ENCODE measurements at places on chromosomes 3 and 15.

GRCh38 chr15:91967935-91968606, 114.6 kb downstream of the SLCO3A1 start:
- DNase-seq = no peak

GRCh38 chr15:75727851-75728715, 15.4 kb upstream of the CSPG4 start:
- peak; percentile 82 for DNase-seq

DNA sequence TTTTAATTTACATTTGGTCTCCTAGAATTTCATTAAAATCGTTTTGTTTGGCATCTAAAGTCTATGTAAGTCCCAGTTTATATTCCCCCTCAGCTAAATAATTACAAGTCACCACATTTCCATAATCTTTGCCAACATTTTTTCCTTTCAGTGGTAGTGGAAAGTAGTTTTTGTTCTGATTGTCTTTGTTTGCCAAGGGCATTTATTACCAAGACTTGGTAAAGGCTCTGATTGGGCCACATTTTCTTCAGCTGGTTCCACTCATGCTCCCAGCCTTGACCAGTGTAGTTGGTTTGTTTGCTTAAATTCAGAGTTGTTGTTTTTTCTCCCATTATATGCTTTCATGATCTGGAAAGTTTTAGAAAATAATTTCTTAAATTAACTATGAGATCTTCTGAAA, 153.4 kb upstream of the MME start:
- no peak for DNase-seq

DNA sequence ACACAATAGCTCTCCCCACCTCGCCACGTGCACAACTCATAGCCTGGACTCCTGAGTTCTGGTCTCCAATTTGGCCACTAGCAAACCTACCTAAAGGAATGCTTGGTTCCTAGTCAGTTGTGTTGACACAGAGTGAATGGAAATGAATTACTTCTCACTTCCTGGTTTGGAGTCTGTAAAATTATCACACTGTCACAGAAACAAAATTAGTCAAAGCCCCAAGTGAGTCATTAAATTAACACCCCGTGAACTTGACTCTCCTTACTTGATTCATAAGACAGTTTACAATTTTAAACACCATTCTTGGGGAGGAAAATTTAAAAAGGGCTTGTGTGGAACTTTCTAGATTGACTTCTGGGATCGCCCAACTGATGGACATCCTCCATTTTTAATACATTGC, 276.2 kb upstream of the CTNNB1 start:
- no peak for DNase-seq

- DNase-seq = no peak
These were observed 11.6 kb upstream of the TFRC start for GRCh38 chr3:196093317-196094111.

GRCh38 chr3:175270866-175271265, 411.7 kb downstream of the NAALADL2 start:
- DNase-seq = no peak

DNA sequence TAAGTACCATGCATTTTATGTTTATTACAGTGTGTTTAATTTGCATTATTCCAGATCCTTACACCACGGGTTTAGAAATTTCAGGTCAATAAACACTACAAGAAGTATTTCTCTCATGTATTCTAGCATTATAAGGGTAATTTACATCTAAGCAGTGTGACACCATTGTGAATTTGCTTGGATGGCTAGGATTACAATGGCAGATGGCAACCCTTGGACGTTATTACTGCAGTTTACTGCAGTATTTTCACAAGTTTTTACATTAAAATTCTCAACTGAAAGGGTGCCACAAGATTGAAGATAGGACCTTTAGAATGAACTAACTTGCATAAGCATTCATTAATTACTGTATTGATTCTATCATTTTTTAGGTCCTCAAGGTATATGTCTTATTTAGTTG, 538.8 kb downstream of the NLGN1 start:
- no peak for DNase-seq

DNA sequence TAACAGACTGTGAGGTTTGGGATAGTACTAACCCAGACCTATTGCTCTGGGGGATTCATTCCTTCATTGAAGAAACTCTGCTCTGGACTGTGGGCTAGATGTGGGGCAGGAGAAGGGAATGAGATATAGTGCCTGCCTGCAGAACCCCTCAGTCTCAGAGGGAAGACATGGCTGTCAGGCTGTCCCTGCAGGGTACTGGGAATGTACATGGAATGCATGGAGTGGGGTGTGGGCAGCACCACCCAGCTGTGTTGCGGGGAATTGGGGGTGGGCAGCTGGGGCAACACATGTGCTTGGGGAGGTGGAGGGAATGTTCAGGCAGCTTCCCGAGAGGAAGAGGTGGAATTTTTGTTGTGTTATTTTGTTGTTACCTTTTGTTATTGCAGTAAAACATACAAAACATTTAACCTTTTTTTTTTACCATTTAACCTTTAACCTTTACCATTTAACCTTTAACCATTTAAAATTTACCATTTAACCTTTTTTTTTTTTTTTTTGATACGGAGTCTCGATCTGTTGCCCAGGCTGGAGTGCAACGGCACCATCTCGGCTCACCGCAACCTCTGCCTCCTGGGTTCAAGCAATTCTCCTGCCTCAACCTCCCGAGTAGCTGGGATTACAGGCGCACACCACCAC, 7.3 kb downstream of the PAQR5 start:
- DNase-seq = no peak

- no peak for DNase-seq
These were observed 655.2 kb downstream of the RBMS3 start for GRCh38 chr3:29936054-29936453.

DNA sequence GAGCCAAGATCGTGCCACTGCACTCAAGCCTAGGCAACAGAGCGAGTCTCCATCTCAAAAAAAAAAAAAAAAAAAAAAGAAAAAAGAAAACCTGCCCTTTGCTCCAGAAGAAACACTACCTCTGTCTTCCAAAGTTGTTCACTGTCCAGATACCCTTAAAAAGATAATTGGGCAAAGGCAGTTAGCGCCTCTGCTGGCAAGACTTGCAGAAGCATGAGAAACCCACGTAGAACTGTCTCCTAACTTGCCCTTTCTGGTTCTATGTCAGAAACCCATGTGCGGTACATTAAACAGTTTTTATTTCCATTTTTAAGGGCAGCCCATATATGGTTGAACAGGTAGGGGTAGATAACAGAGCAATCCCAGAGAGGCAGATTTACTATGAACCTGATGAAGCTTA, 1026.4 kb downstream of the ROBO2 start:
- no peak for DNase-seq

DNA sequence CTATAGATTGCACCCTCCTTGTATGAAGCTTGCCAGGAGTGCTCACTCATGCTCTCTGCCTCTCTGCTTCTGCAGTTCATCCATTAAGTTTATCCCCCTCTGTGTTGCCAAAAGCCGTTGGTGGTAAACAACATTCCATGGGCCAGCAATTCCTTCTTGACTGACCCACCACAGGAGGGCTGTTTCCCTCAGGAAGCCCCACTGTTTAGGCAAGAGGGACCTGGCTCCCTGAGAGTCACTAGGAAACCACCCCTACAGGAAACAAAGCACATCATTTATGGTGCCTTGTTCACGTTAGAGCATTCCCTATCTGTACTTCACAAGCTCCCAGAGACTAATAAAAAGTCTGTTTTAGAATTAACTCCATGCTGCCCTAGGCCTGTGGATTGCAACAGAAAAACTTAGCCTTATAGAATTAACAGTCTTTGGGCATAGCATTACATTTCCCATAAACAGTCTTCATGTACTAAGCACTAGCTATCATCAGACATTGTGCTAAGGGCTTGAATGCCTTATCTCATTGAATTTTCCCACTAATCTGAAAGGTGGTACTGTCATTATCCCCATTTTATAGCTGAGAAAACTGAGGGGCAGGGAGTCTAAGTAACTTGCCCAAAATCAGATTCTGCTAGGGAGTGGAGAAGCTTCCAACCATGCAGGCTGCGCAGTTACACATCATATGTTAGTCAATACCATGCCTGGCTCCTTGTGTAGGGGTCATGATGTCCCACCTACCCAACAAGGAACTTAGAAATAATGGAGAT, 149.9 kb downstream of the SHQ1 start:
- DNase-seq = no peak

GRCh38 chr3:127680798-127681221, 8.1 kb downstream of the ABTB1 start:
- DNase-seq = no peak

GRCh38 chr3:184144505-184144904, 9.3 kb downstream of the EIF2B5 start:
- no peak for DNase-seq

Data from activated naive CD4-positive, alpha-beta T cell treated with anti-CD3 and anti-CD28 coated beads, Interleukin-2, amount 10 ng/mL, durations not matched to agents 7 days and 5 days (primary cell).